ENCODE measurements at places on chromosomes 2 and 18.

GRCh38 chr18:784470-785172 lies 27.4 kb downstream of the YES1 start:
- no peak for DNase-seq

- DNase-seq: no peak
Measured at GRCh38 chr2:152251811-152252210, 76.2 kb upstream of the STAM2 start.

DNA sequence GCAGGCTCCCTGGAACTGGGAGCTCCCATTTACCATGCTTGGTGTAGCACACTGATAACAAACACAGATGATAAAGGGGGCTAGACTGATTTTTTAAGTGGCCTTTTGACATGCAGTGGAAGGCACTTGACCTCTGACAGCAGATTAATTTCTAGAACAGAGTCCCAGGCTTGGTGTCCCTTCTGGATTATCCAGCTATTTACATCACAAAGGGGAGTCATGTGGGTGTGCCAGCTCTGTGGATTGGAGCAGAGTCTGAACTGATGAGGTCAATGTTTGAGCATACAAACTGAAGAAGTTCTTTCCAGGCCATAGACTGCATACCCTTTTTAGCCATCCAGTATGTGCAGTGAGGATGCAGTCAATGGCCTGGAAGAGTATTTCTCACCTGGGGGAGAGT lies 31.5 kb upstream of the SIX2 start:
- no peak for DNase-seq

- no peak for DNase-seq
Measured at GRCh38 chr2:187429989-187430388, 18.1 kb downstream of the CALCRL start.

GRCh38 chr2:80670763-80671162 lies 366.2 kb upstream of the LRRTM1 start:
- DNase-seq: no peak

- no peak for DNase-seq
Measured at GRCh38 chr18:21393986-21394385, 152.0 kb downstream of the GREB1L start.

DNA sequence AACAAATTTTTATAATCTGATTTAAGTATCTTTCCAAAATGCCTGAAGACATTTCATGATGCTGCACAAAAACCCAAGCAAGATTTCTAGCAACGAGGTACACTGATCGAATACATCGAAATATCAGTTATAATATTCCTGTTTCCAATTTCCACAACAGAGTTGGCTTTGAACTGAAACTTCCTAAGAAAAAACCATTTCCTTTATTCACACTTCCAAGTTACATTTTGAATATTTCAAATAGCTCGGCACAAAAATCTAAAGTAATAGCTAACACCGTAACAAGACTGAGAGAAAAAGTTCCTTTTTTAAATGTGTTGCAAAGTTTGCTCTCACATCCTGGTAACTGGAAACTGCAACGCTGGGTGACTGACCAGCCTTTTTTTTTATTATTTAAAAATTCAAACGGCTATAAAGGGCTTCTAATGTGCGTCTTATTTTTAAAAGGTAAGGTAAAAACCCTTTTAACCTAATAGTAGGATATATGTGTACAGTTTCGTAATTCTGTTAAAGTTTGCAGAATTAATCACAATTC lies 1.7 kb downstream of the HNRNPLL start:
- no peak for DNase-seq

GRCh38 chr2:109648041-109648527 lies 33.9 kb downstream of the SOWAHC start:
- DNase-seq: no peak

- DNase-seq: no peak
Measured at GRCh38 chr18:11108947-11109346, 40.4 kb downstream of the PIEZO2 start.

GRCh38 chr18:24616653-24617052 lies 156.2 kb downstream of the HRH4 start:
- DNase-seq: no peak

- DNase-seq: no peak
Measured at GRCh38 chr2:55519938-55520885, 694 bp downstream of the CFAP36 start.

GRCh38 chr2:46973673-46974072 lies 58.1 kb upstream of the MCFD2 start:
- DNase-seq: no peak

DNA sequence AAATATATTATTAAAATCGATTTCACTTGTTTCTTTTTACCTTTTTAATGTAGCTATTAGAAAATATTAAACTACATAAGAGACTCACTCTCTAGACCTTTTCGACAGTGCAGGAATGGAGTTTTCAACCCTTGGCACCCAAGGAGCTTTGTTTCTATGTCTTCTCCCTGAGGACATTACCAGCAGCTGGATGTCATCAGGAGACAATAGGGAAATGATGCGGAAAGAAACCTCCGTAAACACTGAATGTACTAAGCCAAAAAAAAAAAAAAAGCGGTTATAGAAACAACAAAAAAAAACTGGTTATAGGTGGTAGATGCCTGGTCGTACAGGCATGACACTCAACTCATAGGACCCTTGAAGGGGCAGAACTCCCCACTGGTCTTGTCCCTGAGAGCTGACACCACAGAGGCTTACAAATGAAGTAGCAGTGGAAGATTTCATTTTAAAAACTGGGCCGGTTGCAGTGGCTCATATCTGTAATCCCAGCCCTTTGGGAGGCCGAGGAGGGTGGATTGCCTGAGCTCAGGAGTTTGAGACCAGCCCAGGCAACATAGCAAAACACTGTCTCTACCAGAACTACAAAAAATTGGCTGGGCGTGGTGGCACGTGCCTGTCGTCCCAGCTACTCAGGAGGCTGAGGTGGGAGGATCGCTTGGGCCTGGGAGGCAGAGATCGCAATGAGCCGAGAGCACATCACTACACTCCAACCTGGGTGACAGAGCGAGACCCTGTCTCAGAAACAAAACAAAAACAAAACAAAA lies 23.8 kb downstream of the THAP4 start:
- DNase-seq: no peak

DNA sequence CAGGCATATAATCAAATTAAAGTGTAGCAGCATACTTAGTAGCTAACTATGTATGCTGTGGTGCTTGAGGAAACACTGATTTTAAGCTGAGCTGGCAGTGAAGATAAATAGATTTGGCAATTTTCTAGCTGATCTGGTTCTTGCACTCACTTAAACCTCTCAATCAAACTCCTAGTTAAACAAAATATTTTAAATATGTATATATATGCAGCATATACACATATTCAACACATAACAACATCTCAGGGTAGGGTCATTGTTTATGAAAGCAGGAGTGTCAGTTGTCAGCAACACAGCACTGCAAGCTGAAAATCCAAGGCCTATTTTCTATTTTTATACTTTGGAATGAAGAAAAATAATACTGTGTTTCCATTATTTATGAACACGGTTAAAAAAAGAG lies 10.4 kb upstream of the FSHR start:
- DNase-seq: no peak

- DNase-seq: no peak
Measured at GRCh38 chr2:196399096-196399495, 227.7 kb upstream of the STK17B start.

DNA sequence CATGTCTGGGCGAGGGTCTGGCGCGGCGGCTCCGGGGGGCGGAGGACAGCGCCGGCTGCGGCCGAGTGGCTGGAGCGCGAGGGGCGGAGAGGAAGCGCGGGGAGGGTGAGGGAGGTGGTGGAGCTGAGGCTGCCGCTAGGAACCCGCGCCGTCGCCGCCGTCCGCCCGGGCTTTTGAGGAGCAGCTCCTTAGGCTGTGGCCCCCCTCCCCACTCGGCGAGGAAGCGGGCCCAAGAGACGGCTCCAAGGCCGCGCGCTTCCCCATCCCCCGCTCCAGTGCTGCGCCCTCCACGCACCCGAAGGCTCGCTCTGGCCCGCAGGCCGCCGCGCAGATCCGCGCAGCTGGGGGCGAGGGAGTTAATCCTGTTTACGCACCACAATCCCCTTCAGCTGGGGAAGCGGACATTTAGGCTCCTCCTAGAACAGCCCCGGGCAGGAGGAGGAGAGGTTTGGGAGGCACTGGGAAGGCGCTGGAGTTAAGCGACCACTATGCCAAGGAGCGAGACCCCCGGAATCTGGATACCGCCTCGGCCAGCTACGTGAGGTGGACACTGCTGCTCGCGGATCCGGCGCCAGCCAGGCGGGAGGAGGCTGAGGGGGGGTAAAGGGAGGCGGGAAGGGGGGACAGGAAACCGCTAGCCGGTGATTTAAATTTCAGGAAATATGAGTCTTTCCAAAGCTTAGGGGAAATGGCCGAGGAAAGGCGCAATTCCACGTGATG lies at the start of gene CNRIP1:
Gene CNRIP1, minus strand, starts transcription at position 552 of the 720 bp plus-strand sequence. Its CDS starts 549 bp downstream, at position 3.
- DNase-seq: no peak

GRCh38 chr2:125095826-125096225 lies 1070.7 kb downstream of the CNTNAP5 start:
- no peak for DNase-seq

GRCh38 chr2:159214325-159214865 lies 72.1 kb downstream of the WDSUB1 start:
- DNase-seq: no peak

- no peak for DNase-seq
Measured at GRCh38 chr2:210839450-210839849, 283.1 kb downstream of the CPS1 start.

GRCh38 chr18:6814882-6815425 lies 85.4 kb downstream of the ARHGAP28 start:
- DNase-seq: no peak

DNA sequence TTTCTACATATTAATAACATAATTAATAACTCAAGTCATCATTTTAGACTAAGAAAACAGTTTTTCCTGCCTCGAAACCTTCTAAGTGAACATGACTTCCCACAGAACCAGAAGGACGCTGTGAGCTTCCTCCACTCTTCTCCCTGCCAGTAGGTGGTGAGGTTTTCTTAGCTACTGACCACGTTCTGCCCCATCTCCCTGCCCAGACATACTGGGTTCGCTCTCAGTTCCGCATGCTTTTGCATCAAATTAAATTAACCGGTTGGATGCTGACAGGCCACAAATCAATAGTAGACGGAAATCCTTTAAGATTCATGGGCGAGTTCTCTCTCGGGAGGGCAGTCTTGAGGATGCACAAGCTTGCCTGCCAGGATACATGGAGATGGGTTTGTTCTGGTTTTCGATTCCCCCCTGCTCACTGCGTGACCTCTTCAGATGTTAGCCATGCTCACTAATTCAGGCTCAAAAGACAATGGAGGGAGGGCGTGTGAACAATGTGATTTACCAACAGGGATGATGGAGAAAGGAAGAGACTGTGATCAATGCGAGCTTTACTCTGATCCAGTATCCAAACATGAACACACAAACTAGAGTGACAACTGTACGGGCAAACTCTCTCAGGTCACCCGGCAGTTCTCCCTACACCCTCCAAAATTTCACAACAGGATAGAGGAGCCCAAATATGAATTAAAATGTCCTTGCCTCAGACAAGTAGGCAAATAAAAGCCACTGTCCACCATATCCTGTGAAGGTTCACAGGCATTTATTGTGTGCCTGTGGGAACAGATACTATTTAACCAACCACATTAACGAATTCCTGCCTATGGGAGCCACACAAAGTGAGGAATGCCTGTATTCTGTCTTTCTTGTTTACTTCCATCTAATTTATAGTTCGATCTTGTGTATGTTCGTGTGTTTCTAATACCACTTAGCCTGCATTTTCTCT lies 375.7 kb downstream of the EIPR1 start:
- no peak for DNase-seq

GRCh38 chr18:61360404-61361383 lies 27.5 kb downstream of the CDH20 start:
- DNase-seq: no peak

DNA sequence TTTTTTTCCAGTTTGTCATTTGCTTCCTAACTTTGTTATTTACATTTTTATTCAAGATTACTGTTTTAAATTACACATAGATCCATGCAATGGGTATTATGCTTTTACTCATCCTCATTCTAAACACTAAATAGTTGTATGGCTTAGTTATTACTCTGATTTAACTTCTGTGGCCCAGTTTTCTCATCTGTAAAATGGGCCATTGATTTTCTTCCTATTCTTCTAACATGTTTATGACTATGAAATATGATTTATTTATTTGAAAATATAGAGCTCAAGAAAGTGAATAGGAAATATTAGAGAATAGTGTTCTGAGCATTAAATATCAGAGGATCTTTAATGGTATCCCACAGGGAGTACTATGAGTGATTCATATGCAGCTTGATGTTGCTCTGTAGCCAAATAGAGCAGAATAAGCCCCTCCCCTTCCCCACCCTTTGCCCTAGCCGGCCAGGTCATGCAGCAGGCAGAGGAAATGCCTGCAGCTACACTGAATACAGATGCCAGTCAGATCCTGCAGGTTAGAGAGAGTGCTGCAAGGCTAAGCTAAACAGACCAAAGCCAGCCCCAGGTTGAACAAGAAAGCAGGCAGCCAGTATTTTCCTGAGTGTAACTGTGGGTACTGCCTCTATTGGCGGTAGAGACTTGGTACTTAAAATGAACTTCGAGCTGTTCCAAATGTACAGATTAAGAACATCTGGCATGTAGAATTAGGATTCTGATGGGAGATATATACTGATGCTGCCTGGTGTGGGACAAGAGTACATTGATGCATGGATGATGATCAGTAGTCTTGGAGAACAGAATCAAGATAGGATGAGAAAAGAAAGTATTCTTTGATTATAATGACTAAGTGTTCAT lies 11.7 kb upstream of the ACYP2 start:
- DNase-seq: no peak

DNA sequence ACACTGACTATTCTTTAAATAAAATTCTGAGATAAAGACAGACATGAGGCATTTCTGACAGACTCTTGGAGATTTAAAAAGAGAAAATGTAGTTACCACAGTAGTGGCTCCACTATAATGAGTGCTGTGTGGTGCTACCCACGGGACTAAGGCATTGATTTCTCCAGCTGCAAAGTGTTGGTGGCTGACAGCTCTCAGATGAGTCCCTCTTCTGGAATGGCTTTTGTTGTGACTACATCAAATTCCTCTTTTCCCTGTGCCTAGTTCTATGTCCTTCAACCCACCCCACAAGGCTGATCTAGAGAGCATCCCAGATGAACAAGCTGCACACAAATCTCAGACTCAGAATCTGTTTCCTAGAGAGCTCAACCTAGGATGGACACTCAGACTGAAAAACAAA lies 884.8 kb upstream of the ZEB2 start:
- no peak for DNase-seq

GRCh38 chr2:175366815-175367214 lies 185.3 kb upstream of the ATP5MC3 start:
- no peak for DNase-seq

- no peak for DNase-seq
Measured at GRCh38 chr2:15944325-15945017, 4.1 kb downstream of the MYCN start.

Measured in stimulated activated CD8-positive, alpha-beta memory T cell treated with anti-CD3 and anti-CD28 coated beads, Interleukin-7, amount 100 ng/mL, for 24 hours (primary cell).